AG10803 (cell line): ENCODE measurements at places on chromosomes 12 and 14.

- peak; percentile 49 for DNase-seq
These were observed 16.5 kb downstream of the SELPLG start for GRCh38 chr12:108616941-108617858.

GRCh38 chr12:121537814-121538698 is 42.8 kb downstream of the KDM2B start:
- DNase-seq, result no peak

GRCh38 chr14:104438166-104438887 is 141.2 kb upstream of the C14orf180 start:
- DNase-seq, result no peak

DNA sequence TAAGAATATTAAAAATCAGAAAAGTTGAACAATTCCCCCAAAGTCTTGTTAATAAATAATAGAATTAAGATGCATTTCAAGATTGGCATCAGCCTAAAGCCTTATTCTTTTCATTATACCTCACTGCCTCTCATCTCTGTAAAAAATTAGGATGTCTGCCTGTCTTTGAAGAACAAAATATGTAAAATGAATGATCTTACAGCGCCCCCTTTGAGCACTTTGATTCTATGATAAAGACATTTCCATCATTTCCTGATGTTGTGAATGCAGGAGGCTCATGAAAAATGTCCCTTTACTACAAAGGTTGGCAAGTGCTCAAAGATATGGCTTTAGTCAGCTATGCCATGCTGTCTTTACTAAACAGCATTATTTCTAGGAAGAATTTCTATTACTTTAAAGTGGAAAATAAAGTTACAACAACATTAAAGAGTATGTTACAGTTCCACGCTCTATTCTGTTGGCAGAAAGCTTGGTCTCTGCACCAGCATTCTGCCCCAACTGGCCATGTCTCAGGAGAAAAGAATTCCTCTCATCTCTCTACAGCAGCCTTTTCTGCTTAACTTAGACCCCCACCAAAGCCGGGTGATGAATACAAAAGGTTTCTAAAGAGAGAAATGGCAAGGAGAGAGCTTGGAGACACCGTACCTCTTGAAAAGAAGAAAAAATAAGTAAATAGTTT is 95.1 kb downstream of the LLPH start:
- DNase-seq, result peak; percentile 60

DNA sequence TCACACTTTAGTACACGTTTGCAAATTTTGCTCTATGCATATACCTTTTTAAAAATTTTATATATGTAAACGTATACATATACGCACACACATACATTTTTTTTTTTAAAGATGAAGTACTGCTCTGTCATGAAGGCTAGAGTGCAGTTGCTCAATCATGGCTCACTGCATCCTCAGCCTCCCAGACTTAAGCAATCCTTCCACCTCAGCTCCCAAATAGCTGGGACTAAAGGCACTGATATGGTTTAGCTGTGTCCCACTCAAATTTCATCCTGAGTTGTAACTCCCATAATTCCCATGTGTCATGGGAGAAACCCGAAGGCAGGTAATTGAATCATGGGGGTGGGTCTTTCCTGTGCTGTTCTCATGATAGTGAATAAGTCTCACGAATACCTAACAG is 220.8 kb upstream of the CAND1 start:
- no peak for DNase-seq

GRCh38 chr12:18454330-18454729 is 193.0 kb downstream of the PIK3C2G start:
- DNase-seq, result peak; percentile 6

- DNase-seq, result no peak
These were observed 164.2 kb downstream of the NDUFA12 start for GRCh38 chr12:94839347-94839746.

DNA sequence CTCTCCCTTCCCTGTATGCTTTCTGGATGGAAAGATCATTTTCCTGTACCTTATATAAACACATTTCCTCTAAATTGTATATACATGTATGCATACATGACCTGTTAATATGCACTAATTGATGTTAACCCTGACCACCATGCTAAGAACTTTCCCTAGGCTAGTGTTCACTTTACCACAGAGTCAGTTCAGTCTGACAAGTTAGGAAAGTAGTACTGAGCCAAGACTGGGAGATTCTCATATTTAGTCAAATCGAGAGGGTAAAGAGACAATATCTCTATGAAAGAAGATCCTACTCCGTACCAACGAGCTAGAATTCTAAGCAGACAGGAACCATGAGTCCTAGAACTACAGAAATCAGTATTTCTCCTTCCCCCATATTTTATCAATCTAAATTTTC is 36.8 kb downstream of the ATF7 start:
- DNase-seq, result no peak

GRCh38 chr14:53529519-53529918 is 376.4 kb upstream of the DDHD1 start:
- peak; percentile 18 for DNase-seq

DNA sequence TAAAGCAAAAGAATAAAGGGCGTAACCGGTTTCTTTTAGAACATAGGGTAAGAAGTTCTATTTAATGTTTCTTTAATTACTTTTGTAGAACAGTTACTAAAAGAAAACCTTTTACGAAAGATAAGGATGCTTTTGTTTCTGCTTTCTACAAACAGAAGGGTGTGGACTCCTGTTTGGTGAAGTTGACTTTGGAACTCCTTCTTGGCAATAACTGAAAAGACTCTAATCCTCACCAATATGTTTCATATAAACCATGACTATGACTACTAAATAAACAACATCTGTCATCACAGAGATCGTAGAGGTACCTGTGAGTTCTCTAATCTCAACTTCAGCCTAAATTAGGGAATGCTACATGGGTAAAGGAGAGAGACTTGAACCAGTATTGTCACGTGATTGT is 210.8 kb upstream of the FLRT2 start:
- DNase-seq, result no peak

DNA sequence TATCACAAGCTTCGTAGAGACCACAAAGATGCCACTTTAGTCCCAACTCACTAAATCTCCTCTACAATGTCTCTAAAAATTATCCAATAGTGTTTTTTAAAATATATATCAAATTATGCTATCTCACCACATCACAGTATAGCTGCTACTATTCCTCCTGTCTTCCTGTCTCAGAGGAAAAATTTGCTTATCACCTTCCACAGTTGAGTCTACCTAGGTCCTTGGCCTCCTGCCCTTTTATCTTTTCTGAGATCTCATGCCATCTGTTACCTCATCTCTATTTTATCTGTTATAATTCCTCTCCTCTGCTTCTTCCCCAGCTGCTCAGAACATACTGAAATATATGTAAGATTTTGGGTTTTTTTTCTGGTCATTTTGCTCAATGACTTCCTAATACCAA is 568.2 kb downstream of the DIO2 start:
- DNase-seq, result no peak

- no peak for DNase-seq
These were observed 28.5 kb upstream of the ANO2 start for GRCh38 chr12:5973461-5974115.

DNA sequence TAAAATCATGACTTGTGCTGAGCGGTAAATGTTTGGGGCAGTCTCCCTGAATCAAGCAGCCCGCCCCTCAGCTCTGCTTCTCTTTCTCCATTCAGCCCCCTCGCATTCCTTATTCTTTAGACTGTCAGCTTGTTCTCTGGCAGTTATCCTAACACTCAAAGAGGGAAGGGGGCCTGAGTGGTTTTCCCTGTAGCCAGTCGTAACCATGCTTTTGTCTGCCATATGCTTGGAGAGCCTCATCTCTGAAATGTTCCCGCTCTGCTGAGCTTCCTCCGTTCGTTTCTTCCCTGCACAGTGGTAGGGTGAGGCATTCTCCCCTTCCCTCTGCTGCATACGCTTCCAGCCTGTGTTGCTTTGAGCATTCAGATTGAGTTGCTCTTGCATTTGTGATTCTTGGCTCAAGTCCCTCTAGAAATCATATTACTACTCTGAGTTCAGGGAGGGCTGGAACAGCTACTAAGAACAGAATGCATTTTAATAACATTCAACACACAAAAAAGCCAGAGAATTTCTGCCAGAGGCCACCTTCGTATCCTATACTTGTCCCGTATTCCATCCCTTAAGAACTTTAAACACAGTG is 119.7 kb downstream of the FBXL14 start:
- peak; percentile 86 for DNase-seq

DNA sequence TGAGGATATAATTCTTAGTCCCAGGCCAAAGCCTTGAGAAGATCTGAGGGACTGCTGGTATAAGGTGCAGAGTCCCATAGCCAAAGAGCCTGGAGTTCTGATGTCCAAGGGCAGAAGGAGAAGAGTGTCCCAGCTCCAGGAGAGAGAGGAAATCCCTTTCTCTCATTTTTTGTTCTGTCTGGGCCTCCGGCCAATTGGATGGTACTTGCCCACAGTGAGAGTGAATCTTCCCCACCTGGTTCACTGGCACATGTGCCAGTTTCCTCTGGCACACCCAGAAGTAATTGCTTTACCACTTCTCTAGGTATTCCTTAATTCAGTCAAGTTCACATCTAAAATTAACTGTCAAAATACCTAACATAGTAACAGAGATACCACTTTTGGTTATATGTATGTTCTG is 15.3 kb downstream of the ARID4A start:
- DNase-seq, result no peak

DNA sequence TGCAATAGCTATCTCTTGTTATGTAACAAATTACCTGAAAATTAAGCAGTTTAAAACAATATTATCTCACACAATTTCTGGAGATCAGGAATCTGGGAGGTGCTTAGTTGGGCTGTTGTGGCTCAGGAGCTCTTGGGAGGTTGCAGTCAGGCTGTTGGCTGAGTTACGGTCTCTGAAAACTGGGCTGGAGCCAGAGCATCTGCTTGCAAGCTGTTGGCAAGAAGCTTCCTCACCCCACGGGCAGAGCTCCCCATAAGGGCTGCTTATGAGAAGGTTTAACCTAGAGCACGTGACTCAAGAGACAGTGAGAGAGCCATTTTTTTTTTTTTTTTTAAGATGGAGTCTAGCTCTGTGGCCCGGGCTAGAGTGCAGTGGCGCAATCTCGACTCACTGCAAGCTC is 346.8 kb downstream of the ATP23 start:
- DNase-seq, result peak; percentile 95

- DNase-seq, result no peak
These were observed 6.6 kb downstream of the CACNA2D4 start for GRCh38 chr12:1911598-1912575.

DNA sequence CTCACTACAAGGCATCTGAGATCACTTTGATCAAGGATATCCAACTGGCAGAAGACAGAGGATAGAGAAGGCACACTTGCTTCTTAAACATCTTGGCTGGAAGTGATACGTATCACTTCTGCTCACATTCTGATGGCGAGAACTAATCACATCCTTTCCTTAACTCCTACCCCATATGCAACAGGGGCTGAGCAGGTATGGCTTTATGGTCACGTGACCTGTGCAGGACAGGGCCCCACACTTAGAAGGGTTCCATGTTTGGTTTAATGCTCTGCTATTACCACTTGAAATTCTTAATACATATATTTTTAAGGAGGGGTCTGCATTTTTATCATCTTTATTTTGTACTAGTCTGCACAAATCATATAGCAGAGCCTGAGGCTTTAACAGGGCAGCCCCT is 177.3 kb downstream of the SLC15A5 start:
- no peak for DNase-seq

- no peak for DNase-seq
These were observed 139.7 kb downstream of the PRIMA1 start for GRCh38 chr14:93648440-93649168.
